NCI-H748 treated with DMSO at 0.1 percent for 48 hours (cell line): ENCODE measurements at places on chromosomes 2 and 18.

DNA sequence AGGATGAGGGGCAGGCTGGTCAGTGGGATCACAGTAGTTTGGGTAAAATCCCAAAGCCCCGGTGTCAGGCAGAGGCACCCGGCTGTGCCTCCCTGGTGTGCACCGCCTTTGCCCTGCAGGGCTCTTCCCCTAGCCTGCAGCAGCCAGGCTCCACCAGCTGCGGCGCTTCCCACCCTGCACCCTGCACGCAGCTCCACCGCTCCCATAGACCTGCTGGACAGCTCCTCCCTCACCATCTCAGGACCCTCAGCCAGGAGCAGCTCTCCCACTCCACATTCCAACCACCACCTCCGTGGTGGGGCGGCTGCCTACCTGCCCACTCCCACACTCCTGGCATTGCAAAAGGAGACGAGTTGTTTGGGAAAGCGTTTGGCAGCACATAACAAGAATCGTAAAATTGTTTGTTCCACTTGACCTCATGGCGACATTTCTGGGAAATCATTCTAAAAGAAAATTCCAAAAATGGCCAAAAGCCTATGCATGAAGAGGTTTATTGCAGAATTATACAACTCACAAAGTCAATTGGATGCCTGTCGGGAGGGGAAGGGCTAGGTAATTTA, 287.4 kb upstream of the HDAC4 start:
- DNase-seq = no peak

- DNase-seq = no peak
These were observed 260.8 kb downstream of the RDH14 start for GRCh38 chr2:18299423-18300212.

- DNase-seq = no peak
These were observed 69.6 kb downstream of the APLF start for GRCh38 chr2:68537011-68537410.

- DNase-seq = no peak
These were observed 30.8 kb downstream of the C18orf54 start for GRCh38 chr18:54388203-54389142.

- DNase-seq = no peak
These were observed 278.0 kb upstream of the EPHA4 start for GRCh38 chr2:221850076-221850475.

DNA sequence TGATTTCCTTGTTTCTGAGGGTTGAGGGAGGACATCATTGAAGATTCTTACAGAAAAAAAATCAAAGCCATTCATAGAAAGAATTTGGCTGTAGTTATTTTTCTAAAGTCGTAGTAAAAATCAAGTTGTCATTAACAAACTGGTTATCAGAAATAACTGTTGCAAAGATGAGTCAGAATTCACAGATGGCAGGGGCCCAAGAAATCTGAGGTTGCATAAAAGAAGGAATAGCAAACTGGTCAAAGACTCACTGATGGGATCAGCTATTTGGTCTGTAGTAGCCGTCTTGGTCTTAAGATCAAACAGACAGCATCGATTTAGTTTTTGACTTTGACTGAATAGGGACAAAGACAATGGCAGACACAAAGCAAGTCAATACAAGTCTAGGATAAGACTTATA, 334.3 kb downstream of the FIGN start:
- no peak for DNase-seq

DNA sequence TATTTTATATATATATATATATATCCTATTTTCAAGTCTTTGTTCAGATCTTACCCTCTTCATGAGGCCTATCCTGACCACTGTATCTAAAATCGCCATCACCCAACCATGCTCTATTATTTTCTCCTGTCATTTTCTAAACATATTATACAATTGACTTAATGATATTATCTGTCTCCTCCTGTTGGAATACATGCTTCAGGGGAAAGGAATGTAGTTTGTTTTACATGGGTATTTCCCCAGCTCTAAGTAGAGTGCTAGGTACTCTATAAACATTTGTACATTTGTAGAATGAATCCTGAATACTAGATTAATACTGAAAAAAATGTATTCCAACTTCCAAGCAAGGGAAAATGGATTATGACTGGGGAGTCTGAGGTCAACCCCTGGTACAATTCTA, 26.2 kb downstream of the TTC21B start:
- DNase-seq = no peak

DNA sequence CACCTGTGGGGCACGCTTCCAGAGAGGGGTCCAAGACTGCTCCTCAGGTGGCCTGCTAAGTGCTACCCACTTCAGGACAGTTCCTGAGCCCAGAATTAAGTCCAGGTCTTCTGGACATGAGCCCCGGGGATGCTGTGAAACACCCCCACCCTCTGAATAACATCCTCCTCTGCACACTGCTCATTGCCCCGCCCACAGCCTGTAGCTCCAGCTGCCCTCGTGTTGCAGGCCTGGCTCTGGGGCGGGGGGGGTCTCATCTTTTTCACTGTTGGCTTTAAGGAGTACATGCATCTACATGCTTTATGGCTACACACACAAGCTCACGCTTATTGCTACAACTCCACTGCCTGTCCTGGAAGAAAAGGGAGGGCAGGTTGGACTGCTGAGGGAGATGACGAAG, 92.8 kb downstream of the PTGR3 start:
- no peak for DNase-seq

DNA sequence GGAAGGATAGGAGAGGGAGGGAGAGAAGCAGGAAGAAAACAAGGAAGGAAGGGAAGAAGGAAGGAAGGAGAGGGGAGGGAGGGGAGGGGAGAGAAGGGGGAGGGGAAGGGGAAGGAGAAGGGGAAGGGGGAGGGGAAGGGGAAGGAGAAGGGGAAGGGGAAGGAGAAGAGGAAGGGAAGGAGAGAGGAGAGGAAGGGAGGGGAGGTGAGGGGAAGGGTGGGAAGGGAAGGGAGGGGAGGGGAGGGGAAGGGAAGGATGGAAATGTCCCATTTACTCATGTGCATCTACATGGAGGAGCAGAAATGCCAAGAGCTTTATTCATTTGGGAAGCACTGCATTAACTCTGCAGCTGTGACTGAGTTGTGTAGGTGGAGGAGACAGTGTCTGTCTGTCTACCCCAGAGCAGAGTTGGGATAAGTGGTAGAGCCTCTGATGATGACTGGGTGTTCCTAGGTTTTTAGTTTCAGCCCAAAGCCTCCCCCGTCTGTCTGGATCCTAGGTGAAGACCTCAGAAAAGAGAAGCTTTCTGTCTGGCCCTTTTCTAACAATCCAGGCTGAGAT, 131.3 kb downstream of the COL6A3 start:
- no peak for DNase-seq

DNA sequence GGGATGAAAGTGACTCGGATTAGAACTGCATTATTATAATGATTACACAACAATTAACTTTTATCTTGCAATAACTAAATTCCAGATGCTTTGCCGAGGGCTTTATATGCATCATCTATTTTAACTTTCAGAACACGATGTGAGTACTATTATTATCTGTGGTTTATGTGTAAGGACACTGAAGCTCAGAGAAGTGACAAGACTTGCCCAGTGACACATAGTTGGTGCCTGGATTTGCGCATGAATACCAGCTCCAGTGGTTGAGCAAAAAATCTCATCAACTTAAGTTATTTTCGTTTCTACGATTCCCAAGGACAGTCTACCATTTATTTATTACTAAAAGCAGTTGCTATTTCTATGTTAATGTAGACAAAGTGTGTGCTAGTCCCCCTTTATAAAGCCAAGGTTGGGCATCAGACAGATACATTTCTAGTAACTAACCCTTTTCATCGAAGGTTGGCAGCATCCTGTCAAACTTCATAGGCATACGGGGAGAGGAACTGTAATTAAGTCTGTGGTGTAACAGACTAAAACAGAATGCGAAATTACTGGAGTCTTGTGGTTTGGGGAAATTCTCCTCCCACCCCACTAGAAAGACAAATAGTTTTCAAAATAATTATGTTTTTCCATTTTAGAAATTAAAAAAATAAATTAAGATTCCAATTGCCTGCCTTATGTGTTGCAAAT, 73.2 kb upstream of the BOD1L2 start:
- no peak for DNase-seq

DNA sequence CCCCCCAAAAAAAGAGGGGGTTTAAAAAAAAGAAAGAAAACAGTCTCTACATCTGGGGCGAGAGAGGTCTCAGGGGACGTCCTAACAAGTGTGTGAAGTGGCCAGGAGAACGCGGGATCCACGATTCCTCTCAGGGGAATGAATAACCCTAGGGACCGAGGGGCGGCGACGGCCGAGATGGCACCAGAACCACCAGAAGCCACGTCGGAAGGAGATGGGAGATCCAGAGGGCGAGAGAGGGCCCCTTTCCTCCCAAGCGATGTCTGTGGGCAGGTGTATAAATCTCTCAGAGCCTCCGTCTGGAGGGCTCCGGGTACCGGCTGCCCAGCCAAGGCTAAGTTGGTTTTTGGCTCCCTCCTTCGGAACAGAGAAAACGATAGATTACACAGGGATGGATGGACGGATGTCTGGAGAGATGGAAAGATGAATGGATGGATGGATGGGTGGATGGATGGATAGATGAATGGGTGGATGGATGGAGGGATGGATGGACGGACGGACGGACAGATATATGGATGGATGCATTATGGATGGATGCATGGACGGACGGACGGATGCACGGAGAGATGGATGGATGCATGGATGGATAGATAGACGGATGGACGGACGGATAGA, 1.7 kb downstream of the EPHA4 start:
- peak; percentile 79 for DNase-seq

- no peak for DNase-seq
These were observed 53.5 kb upstream of the LCLAT1 start for GRCh38 chr2:30393510-30393909.

DNA sequence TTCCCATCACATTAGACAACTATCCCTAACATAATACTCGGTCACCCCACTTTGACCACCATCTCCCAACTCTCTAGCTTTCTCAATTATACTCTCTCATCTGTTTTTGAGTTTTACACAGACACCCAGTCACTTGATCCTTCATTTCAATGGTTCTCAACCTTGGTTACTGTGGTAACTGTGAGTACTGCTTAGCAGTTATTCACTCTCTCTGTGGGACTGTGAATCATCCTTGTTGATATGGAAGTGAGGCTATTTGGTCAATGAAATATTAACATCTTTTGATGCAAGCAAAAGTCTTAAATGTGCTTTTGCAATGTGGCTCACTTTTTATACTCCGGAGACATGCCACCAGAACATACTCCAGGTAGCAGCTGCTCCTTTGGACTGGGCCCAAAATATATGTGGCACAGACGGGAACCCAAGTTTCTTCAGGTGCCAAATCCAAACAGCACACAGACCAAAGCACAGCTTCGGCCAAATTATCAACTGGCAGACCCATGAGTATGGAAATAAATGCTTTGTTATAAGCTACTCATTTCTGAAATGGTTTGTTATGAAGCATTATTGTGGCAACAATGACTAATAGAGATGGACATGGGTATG, 75.0 kb upstream of the SLC25A52 start:
- DNase-seq = no peak

- DNase-seq = no peak
These were observed 13.3 kb upstream of the DUSP2 start for GRCh38 chr2:96158554-96158940.

GRCh38 chr2:62495761-62496160, 10.2 kb downstream of the TMEM17 start:
- DNase-seq = no peak

DNA sequence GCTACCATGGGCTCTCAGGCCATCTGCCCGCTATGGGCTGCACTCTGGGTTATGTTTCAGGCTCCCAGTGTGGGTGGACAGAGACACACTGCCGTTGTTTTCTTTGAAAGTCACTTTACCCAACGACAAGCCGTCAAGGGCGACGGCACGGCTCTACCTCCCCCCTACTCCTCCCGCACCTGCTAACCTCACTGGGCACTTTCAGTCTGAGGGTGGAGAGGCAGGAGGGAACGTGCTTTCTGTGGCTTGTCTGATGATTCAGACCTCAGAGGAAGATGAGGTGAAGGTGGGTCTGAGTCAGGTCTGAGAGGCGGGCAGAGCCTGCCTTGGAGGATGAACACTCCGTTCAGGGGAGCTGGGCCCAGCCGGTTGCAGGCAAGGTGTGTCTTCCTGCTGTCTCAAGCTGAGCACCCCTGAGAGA, 147.6 kb upstream of the HDAC4 start:
- DNase-seq = no peak
